ENCODE measurements at places on chromosomes 5 and 9.

- H3K36me3 ChIP-seq: no peaks in the 10 kb centered on the region
- peaks cover 44% of the 10 kb centered on the region for H3K27me3 ChIP-seq
- H3K27ac ChIP-seq: no peak overlapping the region
- DNase-seq: no peak
- H3K4me1 ChIP-seq: peaks cover 26% of the 10 kb centered on the region
Measured at GRCh38 chr5:84385705-84386104, 1.0 kb upstream of the EDIL3 start.

DNA sequence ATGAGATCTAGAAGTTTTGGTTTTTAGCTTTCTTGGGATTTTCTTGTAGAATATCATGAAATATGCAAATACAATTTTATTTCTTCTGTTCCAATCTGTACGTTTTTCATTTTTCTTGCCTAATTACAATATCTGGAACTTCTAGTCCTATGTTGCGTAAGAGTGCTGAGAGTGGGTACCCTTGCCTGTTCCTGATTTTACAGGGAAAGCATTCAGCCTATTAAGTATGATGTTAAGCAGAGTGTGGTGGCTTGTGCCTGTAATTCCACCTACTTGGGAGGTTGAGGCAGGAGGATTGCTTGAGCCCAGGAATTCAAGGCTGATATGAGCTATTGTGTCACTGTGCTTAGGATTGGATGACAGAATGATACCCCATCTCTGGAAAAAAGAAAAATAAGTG is 210.2 kb upstream of the ITGA1 start:
- H3K36me3 ChIP-seq: no peaks in the 10 kb centered on the region
- H3K27me3 ChIP-seq: no peaks in the 10 kb centered on the region
- H3K4me3 ChIP-seq: no peak overlapping the region
- DNase-seq: no peak
- no peaks in the 10 kb centered on the region for H3K4me1 ChIP-seq

DNA sequence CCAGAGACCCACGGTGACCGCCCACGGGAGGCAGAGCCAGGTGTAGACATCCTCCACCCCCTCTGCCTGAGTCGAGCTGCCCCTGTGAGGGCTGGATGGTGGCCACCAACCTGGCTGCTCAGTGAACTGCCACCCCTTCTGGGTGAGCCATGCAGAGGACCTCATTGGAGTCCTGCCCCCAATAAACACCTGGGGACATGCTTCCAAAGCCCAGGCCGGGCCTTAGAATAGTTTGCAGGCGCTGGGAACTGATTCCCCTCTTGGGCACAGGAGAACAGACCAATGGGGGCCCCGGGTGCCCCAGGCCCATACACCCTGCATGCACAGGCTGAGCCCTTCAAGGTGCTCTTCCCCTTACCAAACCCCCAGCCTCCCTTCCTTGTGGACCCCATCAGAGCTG is 38.1 kb upstream of the GFPT2 start:
- no peak overlapping the region for H3K27ac ChIP-seq
- no peak overlapping the region for H3K4me3 ChIP-seq
- no peaks in the 10 kb centered on the region for H3K36me3 ChIP-seq
- no peaks in the 10 kb centered on the region for H3K4me1 ChIP-seq
- DNase-seq: no peak
- H3K27me3 ChIP-seq: peaks cover 27% of the 10 kb centered on the region

DNA sequence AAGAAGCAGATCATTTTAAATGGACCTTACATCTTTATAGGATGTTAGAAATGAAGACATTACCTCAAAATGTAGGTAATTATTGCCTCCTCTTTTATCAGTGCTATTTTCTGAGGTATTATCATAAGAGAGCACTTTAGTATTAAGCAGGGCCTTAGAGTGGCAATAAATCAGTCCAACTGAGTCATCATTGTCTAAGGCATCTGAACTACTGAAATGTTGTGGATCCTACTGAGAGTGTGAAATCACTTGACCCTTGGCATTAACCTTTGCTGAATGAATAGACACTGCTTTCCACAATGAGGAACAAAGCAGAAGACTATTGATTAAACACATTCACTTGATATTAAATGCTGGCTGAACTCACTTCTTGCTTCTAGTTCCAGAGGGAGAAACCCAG is 224.6 kb upstream of the ARRDC3 start:
- no peaks in the 10 kb centered on the region for H3K36me3 ChIP-seq
- no peak overlapping the region for H3K27ac ChIP-seq
- H3K4me1 ChIP-seq: no peaks in the 10 kb centered on the region
- no peak for DNase-seq
- no peaks in the 10 kb centered on the region for H3K27me3 ChIP-seq

GRCh38 chr5:68593211-68593671 is 377.7 kb downstream of the PIK3R1 start:
- H3K36me3 ChIP-seq: no peaks in the 10 kb centered on the region
- no peak overlapping the region for H3K4me3 ChIP-seq
- H3K4me1 ChIP-seq: peaks cover 2% of the 10 kb centered on the region

GRCh38 chr5:149781612-149782011 is 51.5 kb downstream of the PPARGC1B start:
- DNase-seq: no peak
- peaks cover 19% of the 10 kb centered on the region for H3K36me3 ChIP-seq
- peaks cover 75% of the 10 kb centered on the region for H3K4me1 ChIP-seq
- H3K27me3 ChIP-seq: no peaks in the 10 kb centered on the region

- H3K36me3 ChIP-seq: no peaks in the 10 kb centered on the region
- DNase-seq: no peak
- no peak overlapping the region for H3K27ac ChIP-seq
Measured at GRCh38 chr5:54981928-54982327, 3.5 kb downstream of the ESM1 start.

- H3K27me3 ChIP-seq: peaks cover 3% of the 10 kb centered on the region
- H3K27ac ChIP-seq: no peak overlapping the region
- H3K4me3 ChIP-seq: no peak overlapping the region
- no peak for DNase-seq
Measured at GRCh38 chr9:73167614-73168013, 15.9 kb downstream of the ANXA1 start.

DNA sequence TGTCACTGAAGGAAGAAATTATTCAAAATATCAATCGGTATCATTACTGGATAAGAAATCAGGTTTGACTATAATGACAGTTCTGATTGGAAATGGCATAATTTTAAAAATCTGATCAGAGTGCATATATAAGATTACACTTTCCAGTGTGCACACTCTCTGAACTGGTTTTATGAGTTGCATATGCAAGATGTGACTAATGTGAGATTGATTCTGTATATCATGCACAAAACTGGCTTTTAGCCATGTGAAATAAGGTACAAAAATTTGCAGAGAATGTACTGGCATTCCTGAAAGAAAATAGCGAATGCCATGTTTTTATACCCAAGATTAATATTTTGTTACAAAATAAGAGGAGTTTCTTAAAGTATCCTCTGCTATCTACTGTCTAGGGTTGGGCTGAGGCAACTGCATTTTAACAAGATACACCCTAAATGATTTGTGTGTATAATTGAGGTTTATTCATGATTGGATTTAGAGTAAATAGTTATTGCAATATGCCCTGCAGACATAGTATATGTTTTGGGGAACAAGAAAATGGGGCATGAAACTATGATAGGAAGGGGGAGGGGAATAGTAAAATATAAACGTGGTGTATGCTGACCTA is 70.7 kb downstream of the LNPEP start:
- no peak overlapping the region for H3K27ac ChIP-seq
- H3K4me3 ChIP-seq: no peak overlapping the region
- DNase-seq: no peak
- no peaks in the 10 kb centered on the region for H3K27me3 ChIP-seq
- H3K4me1 ChIP-seq: peaks cover 37% of the 10 kb centered on the region

GRCh38 chr9:134532084-134532483 is 109.5 kb upstream of the COL5A1 start:
- DNase-seq: no peak
- H3K27ac ChIP-seq: no peak overlapping the region
- H3K4me3 ChIP-seq: no peak overlapping the region
- no peaks in the 10 kb centered on the region for H3K36me3 ChIP-seq
- H3K4me1 ChIP-seq: no peaks in the 10 kb centered on the region

DNA sequence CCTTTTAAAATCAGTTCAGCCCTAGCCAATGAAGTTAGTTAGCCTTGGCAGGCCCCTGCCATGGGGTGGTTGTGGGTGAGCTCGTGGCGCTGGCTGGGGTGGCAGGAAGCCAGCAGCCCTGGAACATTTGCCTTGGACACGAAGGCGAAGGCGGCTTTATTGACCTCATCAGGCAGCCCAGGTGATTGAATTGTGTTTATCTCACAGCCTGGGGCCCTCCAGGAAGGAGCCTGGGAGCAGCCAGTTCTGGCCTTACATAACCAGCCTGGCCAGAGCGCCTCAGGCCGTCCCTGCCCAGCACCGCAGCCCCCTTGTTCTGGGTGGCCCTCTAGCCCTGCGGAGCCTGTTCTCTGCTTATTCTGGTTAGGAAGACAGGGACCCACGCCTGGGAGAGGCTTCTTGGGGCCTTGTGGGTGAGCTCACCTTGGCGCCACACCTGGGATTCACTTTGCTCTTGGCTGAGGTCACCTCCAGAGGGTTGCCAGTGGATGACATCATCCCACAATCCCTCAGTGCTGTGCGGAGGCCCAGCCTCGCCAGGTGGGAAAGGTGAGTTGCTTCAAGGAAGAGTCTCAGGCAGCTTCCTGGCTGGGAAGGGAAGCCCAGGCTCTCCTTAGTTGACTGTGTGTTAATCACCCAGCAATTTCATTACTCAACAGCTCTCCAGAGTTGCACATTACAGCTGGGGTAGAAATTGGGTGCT is 54.4 kb upstream of the RPL26L1 start:
- H3K4me1 ChIP-seq: peaks cover 29% of the 10 kb centered on the region
- peak overlapping the region; percentile 37 for H3K27ac ChIP-seq
- no peak overlapping the region for H3K4me3 ChIP-seq
- no peak for DNase-seq
- H3K36me3 ChIP-seq: peaks cover 31% of the 10 kb centered on the region

GRCh38 chr5:72464071-72464470 is 43.1 kb downstream of the ZNF366 start:
- H3K4me3 ChIP-seq: no peak overlapping the region
- H3K27me3 ChIP-seq: no peaks in the 10 kb centered on the region
- no peak for DNase-seq
- H3K27ac ChIP-seq: no peak overlapping the region
- peaks cover 47% of the 10 kb centered on the region for H3K4me1 ChIP-seq

- H3K4me1 ChIP-seq: peaks cover 67% of the 10 kb centered on the region
- no peak overlapping the region for H3K4me3 ChIP-seq
- H3K36me3 ChIP-seq: peaks cover 44% of the 10 kb centered on the region
- H3K27ac ChIP-seq: peak overlapping the region; percentile 72
- DNase-seq: no peak
Measured at GRCh38 chr9:36911037-36911436, 123.0 kb downstream of the PAX5 start.

DNA sequence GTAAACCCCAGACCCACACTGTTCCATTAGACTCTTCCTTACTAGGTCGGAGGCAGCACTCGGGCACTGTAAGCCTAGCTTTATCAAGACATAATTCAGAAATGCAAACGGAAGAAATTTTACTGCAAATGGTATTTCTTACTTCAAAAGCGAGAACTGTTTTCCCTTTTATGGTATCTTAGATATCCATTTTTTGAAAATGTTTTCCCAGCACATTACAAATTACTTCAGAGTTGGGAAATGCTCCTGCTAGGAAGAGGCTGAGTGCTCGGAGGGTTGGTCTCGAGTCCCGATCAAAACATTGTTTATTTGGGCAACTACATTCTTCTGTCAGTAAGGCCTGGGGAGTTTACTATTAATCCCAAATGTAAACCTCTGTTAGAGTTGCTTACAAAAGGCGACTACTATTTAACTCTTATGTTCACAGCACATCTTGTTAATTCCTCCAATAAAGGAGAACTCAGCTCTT is 332.9 kb downstream of the CWC27 start:
- H3K27me3 ChIP-seq: no peaks in the 10 kb centered on the region
- H3K4me3 ChIP-seq: no peak overlapping the region
- peaks cover 22% of the 10 kb centered on the region for H3K4me1 ChIP-seq
- H3K27ac ChIP-seq: no peak overlapping the region
- no peaks in the 10 kb centered on the region for H3K36me3 ChIP-seq

- H3K36me3 ChIP-seq: no peaks in the 10 kb centered on the region
- no peaks in the 10 kb centered on the region for H3K4me1 ChIP-seq
- no peak for DNase-seq
Measured at GRCh38 chr5:156835905-156836304, 14.2 kb upstream of the PPP1R2B start.

GRCh38 chr9:85995599-85995998 is 54.7 kb downstream of the NAA35 start:
- peaks cover 2% of the 10 kb centered on the region for H3K4me1 ChIP-seq
- H3K36me3 ChIP-seq: peaks cover 62% of the 10 kb centered on the region
- no peaks in the 10 kb centered on the region for H3K27me3 ChIP-seq
- no peak overlapping the region for H3K27ac ChIP-seq

DNA sequence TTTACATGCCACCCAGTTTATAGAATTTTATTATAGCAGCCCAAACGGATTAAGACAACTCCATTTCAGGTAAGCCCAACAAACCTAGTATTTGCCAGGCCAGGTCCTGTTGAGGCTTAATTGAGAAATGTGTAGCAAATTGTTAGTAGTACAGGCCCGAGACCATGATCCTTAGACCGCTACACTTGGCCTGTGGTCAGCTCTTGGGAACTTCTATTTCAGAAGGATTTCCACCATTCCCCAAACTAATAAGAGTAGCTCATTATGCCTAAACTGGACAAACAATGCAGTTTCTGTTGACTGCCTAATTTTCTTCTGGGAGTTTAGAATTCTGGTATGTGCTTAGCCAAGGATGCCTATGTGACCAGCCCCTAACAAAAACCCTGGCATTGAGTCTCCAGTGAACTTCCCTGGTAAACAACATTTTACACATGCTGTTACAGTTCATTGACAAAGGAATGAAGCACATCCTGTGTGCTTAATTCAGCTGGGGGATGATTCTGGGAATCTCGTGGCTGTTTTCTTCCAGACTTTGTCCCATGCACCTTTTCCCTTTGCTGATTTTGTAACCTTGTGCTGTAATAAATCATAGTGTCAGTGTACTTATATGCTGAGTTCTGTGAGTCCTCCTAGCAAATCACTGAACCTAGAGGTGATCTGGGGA is 5.6 kb upstream of the GPX3 start:
- no peak overlapping the region for H3K4me3 ChIP-seq
- no peak overlapping the region for H3K27ac ChIP-seq
- DNase-seq: no peak
- no peaks in the 10 kb centered on the region for H3K36me3 ChIP-seq
- H3K4me1 ChIP-seq: no peaks in the 10 kb centered on the region

GRCh38 chr5:37272511-37272910 is 23.3 kb upstream of the CPLANE1 start:
- H3K27ac ChIP-seq: no peak overlapping the region
- DNase-seq: no peak
- peaks cover 6% of the 10 kb centered on the region for H3K36me3 ChIP-seq
- no peak overlapping the region for H3K4me3 ChIP-seq
- H3K27me3 ChIP-seq: no peaks in the 10 kb centered on the region

- DNase-seq: no peak
- H3K4me3 ChIP-seq: no peak overlapping the region
- no peaks in the 10 kb centered on the region for H3K4me1 ChIP-seq
- no peak overlapping the region for H3K27ac ChIP-seq
Measured at GRCh38 chr9:100911273-100911672, 117.3 kb upstream of the PLPPR1 start.

- H3K36me3 ChIP-seq: no peaks in the 10 kb centered on the region
- H3K4me1 ChIP-seq: peaks cover 19% of the 10 kb centered on the region
- no peak overlapping the region for H3K4me3 ChIP-seq
- no peak overlapping the region for H3K27ac ChIP-seq
- H3K27me3 ChIP-seq: no peaks in the 10 kb centered on the region
- no peak for DNase-seq
Measured at GRCh38 chr5:126464016-126464415, 40.8 kb downstream of the GRAMD2B start.

All from stimulated activated naive B cell treated with anti-CD40 and anti-IgM and Interleukin-4, amounts not matched to agents 10 μg/mL and 1 μg/mL and 100 μg/mL, for 72 hours (primary cell).